Hippocampal formation (tissue), 2 donors: ENCODE measurements at places on chromosomes 16 and 17.
A peak's percentile ranks its signal among the peaks of the same experiment; 100 is the strongest.

GRCh38 chr17:78342449-78343186 lies 17.3 kb downstream of the SOCS3 start:
- peak; percentile 4 for DNase-seq

GRCh38 chr17:8672326-8672725 lies 41.8 kb upstream of the MYH10 start:
- DNase-seq, result no peak

DNA sequence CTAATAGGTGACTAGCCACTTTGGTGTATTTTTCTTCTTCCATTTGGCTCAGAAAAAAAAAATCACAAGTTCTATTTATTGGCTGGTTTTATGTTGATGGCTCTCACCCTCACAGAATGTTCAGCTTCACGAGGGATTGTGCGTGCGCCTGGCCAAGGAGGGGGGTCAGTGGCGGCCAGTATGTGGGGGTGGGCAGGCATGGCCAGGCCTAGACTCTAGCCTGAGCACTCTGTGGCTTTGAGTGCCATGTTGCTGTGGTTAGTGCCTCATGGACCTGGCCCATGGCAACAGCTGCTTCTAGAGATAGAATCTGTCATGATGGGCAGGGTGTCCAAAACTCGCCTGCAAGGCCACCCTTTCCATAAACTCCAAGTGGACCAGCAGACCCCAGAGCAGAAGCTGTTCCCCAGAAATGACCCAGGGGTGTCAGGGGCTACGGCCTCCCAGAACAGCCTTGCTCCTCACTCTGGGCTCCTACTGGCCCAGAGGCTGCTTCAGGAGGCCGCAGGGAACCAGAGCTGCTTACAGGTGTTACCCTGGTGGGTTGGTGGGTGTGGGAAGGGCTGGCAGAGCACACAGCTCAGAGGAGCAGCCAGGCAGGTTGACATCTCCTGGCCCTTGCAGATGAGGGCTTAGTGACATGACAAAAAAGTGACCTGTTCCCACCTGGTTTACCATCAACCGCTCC lies 124.9 kb downstream of the SOCS1 start:
- no peak for DNase-seq

GRCh38 chr17:6567528-6568183 lies 11.3 kb upstream of the PITPNM3 start:
- no peak for DNase-seq

DNA sequence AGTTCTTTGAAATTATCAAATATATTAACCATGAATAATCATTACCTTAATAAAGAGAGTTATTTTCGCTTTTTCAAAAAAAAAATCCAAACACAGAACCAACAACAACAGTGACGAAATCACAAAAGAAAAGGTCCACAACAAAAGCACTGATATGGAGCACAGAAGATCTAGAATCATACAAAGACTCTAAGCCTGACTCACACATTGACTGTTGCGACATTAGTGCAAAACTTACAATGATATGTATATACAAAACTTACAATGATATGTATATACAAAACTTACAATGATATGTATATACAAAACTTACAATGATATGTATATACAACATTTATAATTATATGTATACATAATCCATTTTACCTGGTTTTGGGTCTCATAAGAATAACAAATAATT lies 117.7 kb downstream of the USP22 start:
- no peak for DNase-seq

DNA sequence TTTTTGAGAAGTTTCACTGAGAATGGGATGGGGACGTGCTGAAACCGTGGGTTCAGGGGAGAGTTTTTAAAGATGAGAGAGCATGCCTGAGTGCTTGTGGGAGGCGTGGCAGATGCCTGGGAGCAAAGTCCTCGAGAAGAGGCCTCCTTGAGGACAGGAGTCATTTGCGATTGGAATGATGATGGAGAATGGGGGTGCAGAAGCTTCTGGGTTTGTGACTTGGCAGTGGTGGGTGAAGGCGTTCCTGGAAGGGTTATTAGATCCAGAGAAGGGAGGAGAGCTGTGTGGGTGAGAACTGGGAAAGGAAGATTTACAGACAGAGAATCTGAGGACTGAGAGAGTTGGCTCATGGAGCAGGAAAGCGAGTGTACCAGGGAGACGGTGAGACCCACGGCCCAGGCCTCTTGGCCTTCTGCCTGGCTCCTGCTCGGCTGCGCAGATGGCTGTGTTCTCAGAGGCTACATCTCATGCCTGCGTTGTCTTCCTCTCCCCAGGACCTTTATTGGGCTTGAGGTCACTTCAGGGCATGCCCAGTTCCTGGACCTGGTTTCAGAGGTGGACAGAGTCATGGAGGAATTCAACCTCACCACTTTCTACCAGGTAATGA lies 8.6 kb upstream of the MMP15 start:
- no peak for DNase-seq
